Effector memory CD4-positive, alpha-beta T cell (primary cell): ENCODE measurements at places on chromosomes 6 and 20.

GRCh38 chr6:96460052-96460700, 61.4 kb upstream of the UFL1 start:
- DNase-seq, result no peak

DNA sequence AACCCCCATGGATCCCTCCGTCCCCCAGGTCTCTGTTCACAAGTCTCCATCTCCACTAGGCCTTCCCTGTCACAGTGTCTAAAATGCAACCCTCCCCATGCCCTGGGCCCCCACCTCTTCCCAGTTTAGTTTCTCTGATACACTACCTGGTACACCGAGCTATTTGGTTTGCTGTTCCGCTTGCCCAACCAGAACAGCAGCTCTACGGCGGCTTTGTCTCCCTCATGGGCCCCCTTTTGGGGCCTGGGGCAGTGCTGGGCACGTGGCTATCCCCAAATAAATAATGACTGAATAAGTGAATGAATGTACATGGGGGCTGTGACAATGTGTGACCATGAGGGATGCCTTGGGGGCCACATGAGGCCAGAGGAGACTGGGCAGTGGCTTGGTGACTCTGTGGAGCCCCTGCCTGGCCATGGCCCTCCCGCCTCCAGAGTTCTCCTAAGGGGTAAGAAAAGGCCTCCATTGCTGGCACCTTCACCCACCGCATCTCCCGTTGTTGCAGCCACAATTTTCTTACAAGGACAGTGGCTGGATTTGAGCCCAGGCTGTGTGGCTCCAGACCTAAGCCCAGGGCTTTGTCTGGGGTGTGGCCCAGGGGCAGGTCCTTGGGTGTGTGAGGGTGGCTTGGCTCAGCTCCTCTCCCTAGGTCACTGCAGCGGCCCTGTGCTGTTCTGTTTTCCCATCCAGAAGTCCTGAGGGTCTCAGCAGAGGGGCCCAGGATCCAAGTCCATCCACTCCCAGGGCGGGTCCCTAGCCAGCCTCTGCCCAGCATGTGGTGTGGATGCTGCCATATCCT, 408.5 kb upstream of the SULF2 start:
- no peak for DNase-seq

- no peak for DNase-seq
Measured at GRCh38 chr6:166862287-166862977, 93.9 kb downstream of the RNASET2 start.

GRCh38 chr6:150142670-150143515, at the start of gene PPP1R14C:
Gene PPP1R14C, plus strand, starts transcription at chr6:150143044. Its CDS starts 149 bp downstream, at chr6:150143193.
- DNase-seq, result no peak

GRCh38 chr6:159535656-159536350, 157.2 kb downstream of the SOD2 start:
- no peak for DNase-seq

DNA sequence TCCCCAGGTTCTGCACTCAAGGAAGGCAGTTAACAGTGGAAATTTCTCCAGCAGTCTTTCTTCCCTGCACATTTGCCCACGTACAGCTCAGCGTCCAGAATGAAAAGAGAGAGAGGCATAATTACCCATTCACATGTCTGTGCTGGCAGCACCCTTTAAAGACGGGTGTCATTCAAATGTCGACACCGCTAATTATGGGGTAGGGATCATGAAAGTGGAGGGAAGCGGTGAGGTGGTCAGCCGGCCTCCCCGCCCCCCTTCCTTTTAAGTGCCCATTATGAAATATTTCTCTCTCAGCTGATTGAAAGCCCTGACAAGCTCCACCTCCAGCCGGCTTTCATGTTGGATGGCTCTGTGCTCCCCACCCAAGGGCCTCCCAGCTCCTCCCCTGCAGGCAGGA, 246.1 kb downstream of the BMP7 start:
- DNase-seq, result no peak

DNA sequence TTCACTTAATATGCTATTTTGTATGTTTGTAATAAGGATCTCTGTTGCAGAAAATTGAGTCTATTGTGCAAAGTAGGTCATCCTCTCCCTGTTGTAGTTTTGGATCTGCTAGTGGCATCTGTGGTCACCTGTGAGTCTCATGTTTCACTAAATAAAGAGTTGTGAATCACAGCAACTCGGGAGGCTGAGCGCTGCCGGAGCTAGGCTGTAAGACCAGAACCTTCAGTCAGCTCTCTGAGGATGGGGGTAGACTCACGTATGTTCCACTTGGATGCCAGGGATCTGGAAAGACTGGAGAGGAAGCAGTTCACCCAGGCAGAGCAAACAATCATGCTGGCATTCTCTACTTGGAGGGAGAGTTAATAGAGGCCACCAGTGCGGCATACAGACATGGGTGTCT, 187.3 kb upstream of the FOXA2 start:
- DNase-seq, result no peak

DNA sequence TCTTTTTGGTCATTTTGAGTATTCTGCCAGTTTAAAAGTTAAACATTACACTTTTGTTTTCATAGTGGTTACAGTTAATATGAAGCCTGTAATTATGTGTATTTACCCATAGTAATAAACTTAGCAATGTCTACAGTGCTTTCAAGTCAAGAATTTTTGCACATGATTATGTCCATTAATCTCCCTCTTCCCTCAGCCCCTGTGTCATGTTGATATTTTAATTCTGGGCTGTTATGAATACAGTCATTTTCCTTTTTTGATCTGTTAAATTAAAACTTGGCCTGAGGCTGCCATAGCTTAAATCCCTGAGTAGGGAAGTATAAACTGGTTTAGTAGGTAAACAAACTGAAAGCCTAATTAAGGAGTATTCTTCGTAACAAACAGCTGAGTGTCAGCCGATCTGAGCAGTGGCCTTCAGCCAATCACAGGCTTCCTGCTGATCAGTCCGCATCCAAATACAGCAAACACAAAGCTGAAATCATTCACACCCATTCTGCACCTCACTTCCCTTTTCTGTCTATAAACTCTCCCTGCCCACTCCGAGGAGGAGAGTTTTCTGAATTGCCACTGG, 9.5 kb upstream of the SFT2D1 start:
- DNase-seq, result no peak

DNA sequence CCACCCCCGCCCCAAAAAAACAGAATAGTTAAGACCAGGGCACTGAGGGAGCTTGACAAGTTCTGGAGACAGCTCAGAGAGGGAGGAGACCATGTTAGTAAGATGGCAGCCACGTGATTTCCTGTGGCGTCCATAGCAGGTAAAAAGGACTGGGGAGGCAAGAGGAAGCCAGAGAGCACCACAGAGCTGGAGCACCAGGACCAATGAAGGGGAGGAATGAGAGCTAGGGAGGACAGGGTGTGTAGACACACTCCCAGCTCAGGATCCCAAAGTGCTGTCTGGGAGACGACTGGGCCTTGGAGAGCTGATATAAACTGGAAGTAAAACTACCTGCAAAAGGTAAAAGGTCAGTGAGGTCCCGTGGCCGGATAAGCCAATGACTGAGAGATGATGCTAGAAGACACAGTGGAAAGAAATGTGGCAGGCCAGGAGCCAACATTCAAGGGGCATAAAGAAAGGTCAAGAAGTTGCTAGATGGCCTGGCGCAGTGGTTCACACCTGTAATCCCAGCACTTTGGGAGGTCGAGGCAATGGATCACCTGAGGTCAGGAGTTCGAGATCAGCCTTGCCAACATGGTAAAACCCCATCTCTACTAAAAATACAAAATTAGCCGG, 39.0 kb downstream of the SLC23A2 start:
- DNase-seq, result peak; percentile 28

DNA sequence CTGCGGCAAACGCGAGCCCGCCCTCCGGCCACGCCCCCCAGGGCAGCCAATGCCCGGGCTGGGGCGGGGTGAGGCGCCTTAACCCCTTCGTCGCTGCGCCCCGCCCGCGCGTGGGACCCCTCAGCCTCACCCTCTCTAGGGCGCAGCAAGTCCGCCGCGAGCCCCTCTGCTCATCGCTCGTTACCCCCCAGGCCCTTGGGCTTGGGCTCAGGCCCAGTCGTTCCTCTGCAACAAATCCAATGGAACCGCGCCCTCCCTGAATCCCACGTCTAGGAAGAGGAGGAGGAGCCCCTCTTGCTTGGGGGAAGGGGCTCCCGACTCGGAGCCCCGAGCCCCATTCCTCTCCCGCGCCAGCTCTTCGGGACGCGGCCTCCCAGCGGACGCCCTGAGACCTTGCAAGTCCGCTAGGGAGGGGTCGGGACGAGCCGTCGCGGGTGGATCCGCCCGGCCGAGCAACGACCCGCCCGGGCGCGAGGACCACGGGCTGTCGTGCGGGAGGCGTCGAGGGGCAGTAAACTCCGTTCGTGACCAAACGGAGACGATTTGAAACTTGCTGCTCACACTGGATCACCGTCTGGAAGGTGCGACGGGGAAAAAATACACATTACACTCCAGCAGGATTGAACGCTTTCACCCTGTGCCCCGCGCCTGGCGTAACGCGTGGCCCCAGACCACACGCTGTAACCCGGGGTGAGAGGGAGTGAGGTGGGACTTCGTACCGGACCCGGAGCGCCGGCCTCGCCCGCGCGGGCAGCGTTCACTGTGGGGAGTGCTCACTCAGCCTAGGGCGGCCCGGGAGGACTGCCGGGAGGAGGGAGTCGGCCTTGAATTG, 477 bp upstream of the LZTS3 start:
- DNase-seq, result peak; percentile 80

DNA sequence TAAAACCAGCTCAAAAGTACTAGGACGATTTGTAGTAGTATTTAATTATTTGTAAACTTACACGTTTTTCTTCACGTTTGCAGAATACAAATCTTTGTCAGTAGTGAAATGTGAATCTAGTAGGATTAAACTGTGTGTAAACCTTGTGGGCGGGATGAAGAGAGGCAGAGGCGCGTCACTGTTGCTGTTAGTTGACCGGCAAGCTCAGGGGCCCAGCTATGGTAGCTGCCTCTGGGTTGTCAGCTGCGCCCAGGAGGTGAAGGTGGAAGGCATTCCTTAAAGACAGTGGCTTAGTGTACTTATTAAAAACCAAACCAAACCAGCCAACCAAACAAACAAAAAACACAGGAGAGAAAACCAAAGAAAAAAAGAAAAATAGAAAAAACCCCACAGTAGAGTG, 69.6 kb downstream of the IGF2R start:
- no peak for DNase-seq
